ENCODE measurements at places on chromosomes 6 and 20.
A peak's percentile ranks its signal among the peaks of the same experiment; 100 is the strongest.

- no peak for DNase-seq
Measured at GRCh38 chr20:63054681-63055240, 48.0 kb upstream of the BHLHE23 start.

- DNase-seq = no peak
Measured at GRCh38 chr20:12581644-12582289, 427.0 kb upstream of the SPTLC3 start.

- DNase-seq = no peak
Measured at GRCh38 chr6:170305805-170306323, 694 bp upstream of the FAM120B start.

- DNase-seq = no peak
Measured at GRCh38 chr20:43265449-43265848, 75.7 kb upstream of the PTPRT start.

DNA sequence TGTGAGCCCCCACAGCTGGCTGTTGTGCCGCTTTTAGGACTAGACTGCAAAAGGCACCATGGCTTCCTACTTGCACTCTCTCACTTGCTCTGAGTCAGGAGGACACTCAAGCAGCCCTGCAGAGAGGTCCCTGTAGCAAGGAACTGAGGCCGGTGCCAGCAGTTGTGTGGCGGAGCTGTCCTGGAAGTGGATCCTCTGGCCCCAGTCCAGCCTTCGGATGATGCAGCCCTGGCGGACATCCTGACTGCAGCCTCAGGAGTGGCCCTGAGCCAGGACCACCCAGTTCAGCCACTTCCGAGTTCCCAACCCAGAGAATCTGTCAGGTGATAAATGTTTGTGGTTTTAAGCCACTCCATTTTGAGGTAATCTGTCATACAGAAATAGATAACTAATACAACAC, 17.5 kb downstream of the CTCFL start:
- DNase-seq = no peak

- no peak for DNase-seq
Measured at GRCh38 chr6:166450167-166450873, 67.6 kb upstream of the MPC1 start.

- peak; percentile 49 for DNase-seq
Measured at GRCh38 chr6:35583893-35584688, 71.4 kb upstream of the TULP1 start.

DNA sequence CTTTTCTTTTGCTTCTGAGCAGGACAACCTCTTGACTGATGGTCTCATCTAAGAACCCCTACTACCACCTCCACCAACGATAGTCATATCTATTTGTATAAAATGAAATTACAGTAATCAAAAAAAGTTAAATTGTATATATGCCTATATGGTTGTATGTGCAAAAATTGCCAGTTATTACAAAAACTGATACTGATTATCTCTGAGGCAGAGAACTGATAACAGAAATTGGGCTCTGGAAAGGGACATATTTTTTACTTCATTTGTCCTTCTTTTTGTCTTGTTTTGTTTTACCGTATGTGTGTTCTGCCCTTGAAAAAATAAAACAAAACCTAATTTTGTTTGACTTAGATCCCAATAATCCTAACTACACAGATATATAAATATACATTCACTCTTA, 574.4 kb upstream of the NOX3 start:
- DNase-seq = no peak

DNA sequence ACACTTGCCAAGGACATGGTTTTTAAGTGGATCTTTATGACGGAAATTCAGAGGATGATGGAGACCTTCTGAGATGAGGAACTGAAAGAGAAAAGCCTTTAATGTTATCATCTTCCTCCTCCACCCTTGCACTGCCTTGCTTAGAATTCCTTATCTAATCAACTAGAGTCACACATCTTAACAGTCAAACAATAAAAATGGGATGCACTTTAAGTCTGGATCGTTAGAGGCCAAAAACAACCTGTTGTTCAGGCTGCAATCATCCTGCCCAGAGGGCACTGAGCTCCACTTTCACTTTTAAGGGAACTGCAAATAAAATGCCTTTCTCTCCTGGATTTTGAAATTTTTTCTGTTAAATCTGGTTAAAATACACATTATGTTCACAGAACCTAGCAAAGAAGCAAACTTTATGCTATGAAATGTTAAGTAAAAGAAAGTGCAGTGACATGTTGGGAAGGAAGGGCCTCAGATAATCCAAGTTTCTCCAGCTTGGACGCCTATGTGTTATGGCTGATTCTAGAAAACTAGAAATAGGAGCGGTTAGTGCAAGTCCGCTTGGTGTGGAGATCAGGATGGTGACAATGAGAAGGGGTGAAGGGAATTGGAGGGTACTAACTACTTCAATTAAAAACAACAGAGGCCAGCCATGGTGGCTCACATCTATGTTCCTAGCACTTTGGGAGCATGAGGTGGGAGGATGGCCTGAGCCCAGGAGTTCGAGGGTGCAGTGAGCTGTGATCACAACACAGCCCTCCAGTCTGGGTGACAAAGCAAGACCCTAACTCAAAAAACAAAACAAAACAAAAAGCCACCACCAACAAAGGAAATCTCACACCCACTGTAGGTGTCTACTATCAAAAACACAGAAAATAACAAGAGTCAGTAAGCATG, 66.4 kb upstream of the KIF13A start:
- no peak for DNase-seq

GRCh38 chr6:6024220-6024619, 17.5 kb upstream of the NRN1 start:
- no peak for DNase-seq

All from activated T-cell treated with anti-CD3 and anti-CD28 coated beads for 48 hours (primary cell).